Fibroblast of skin of abdomen (primary cell): ENCODE measurements at places on chromosomes 5 and 9.

- DNase-seq, result no peak
Observed at GRCh38 chr5:172478256-172478655, 23.9 kb upstream of the SH3PXD2B start.

- no peak for DNase-seq
Observed at GRCh38 chr5:150960791-150961396, 56.1 kb upstream of the ZNF300 start.

DNA sequence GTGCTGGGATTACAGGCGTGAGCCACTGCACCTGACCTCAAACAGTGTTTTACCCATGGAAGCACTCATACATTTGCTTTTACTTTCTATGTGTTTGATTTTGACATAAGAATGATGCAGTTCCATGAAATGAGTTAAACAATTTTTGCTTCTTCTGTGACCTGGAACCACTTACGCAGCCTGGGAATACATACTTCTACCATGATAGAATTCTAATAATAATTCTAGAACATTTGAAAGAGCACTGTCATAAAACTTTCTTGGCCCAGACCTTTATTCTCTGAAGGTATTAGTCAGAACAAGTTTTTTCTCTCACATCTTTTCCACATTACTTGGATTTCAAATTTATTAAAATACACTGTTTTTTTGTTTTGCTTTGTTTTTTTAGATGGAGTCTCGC lies 25.3 kb upstream of the COL5A1 start:
- peak; percentile 16 for DNase-seq

GRCh38 chr5:103910786-103911185 lies 348.2 kb upstream of the NUDT12 start:
- DNase-seq, result no peak

GRCh38 chr5:51806677-51807076 lies 423.4 kb downstream of the ISL1 start:
- DNase-seq, result no peak

DNA sequence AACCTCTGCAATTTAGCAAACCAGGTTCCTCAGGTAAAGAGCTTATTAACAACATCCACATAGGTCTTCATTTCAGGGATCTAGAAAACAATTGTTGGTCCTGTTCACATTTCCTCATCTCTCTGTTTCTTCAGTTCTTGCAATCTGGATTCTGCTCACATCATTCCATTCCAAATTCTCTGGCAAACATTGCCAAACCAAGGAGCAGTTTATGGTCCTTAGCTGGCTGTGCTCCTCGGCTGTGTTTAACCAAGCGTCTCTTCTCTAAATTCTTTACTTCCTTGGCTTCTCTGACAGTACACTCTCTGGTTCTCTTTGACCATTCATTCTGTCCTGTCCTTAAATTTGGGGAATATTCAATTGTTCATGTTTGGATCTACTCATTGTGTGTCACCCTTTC lies 65.8 kb upstream of the RANBP3L start:
- DNase-seq, result peak; percentile 75
